ENCODE measurements at places on chromosomes 13 and 19.

GRCh38 chr19:40411125-40411842 is 1.9 kb downstream of the PRX start:
- no peak for DNase-seq

DNA sequence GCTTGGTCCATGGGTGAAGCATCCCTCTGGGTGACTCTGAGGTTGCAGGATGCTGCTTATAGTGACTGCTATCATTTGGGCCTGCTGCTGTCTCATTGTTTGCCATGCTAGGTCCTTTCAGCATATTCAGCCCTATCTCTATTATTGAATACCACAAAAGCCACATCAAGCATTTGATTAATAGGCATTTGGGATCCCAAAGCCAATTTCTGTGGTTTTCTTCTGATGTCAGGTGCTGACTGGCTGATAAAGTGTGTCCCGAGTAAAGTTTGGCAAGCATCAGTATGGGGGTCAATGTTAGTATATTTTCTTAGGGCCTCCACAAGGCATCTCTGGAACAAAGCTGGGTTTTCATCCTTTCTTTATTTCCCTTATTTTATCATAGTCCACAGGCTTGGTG is 204.6 kb downstream of the NBEA start:
- DNase-seq: no peak

- DNase-seq: no peak
These were observed 552.5 kb downstream of the TBC1D4 start for GRCh38 chr13:74929436-74929835.

GRCh38 chr19:5914946-5915781 is 1.1 kb downstream of the CAPS start:
- no peak for DNase-seq

- DNase-seq: no peak
These were observed 18.0 kb upstream of the SERP2 start for GRCh38 chr13:44355621-44356020.

- no peak for DNase-seq
These were observed 24.3 kb downstream of the PEPD start for GRCh38 chr19:33497131-33497777.

GRCh38 chr13:73954808-73955207 is 179.4 kb downstream of the KLF12 start:
- DNase-seq: no peak

GRCh38 chr13:31909864-31910551 is 121.6 kb upstream of the FRY start:
- DNase-seq: no peak

GRCh38 chr13:103568314-103568713 is 502.1 kb upstream of the SLC10A2 start:
- no peak for DNase-seq

- DNase-seq: no peak
These were observed 74.4 kb downstream of the TNFRSF19 start for GRCh38 chr13:23644527-23645138.

GRCh38 chr19:12450844-12451243 is 10.0 kb upstream of the ZNF443 start:
- DNase-seq: no peak

DNA sequence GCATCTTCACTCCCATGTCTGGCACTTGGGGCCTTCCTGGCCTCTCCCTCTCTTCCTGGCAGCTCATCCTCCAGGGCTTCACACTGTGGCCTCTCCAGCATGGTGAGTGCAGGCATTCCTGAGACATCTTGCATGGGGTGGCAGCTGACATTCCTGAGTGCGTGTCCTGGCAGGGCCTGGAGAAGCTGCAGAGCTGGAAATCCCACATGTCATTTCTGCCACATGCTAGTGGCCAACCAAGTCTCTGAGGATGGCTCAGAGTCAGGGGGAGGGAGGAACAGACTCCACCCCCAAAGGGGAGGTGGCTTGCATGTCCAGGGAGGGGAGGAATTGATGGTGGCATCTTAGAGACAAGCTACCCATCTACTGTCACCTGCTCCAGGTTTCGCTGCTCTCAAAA is 41.6 kb upstream of the AMER2 start:
- no peak for DNase-seq
